Skin of body (tissue), 3 donors: ENCODE measurements at places on chromosomes 5 and 9. TPM values are rescaled to one million over a fixed set of nuclear protein-coding genes. Genes with fewer than 3 reads are reported as not detected.

DNA sequence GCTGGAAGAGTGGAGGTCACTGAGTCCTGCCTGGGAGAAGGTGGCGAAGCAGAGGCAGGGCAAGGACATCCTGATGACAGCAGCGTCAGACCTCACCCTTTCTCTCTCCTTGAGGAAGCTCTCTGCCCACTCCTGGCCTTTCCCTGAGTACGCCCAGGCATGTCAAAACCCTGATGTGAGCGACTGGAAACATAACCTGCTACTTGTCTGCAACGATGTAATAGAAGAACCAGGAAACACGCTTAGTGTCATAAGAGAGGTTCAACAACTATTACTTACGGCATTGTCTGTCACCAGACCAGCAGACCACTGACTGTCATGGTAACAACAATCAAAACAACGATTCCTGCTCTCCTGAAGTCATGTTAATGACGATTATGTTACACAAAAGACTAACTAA is 152.4 kb downstream of the ACTL7B start:
- DNase-seq: no peak

DNA sequence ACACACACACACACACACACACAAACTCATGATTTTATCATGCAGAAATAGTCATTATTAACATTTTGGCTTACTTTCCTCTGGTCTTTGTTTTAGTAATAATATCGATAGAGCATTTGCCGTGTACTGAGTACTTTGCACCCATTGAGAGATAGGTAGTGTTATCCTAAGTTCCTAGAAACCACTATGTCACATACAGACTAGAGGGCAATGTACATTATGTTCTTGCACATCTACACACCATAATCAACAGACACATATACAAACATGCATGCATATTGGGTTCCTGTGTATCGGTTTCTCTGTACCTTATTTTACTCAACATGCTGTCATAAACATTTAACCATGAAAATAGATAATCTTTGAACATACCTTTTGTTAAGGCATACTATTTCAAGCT is 45.7 kb downstream of the MAT2B start:
- no peak for DNase-seq

Gene FSTL4
- total RNA-seq: 0.69 TPM

DNA sequence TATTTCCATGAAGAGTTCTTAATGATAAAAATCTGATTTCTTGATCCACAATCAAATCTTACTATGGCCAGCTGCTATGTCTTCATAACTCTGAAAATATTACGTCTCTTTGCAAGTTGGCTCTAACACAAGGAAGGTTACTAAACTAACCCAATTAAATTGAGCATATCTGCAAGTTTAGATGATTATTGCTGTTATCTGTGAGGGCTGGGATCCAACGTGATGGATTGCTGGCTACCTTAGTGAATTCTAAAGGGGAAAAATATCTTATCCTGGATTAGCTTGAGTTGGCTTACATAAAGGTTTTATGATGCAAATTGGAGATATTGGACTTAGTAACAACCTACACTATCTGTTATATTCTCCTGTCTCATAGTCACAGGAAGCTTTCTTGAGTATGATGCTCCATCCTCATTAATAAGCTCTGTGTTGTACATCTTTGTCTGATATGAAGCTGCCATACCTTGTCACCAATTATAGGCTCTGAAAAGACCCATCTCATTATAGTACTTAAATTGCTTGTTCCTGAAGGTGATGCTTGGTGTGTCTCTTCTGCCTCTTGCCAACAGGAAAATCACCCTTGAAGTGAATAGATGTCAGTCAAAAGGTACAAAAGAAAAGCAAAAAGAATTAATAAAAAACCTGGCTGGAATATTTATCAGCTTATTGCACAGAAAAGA is 733.0 kb upstream of the MEF2C start:
- no peak for DNase-seq

Gene FOXD4L4
- total RNA-seq: 0.20 TPM

Gene HNRNPH1
- 851 TPM for total RNA-seq

Gene ADAMTSL1
- 37.1 TPM for total RNA-seq

DNA sequence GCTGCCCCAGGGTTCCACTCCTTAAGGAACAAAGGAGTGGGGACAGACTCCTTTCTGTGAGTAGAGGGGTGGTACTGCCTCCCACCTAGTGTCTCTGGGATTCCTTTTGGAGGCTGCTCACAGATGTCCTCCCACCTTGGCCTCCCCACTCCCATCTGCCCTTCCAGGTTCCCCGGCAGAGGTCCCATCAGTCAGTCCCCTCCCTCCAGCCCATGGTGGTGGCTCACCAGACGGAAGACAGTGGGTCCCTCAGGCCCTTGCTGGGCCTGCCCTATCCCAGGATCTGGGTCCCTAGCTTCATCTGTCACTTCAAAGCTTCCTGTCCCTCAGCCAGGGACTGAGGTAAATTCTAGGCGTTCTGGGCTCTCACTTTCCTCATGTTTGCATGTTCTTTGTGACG is 35.6 kb upstream of the NEK6 start:
- no peak for DNase-seq

- no peak for DNase-seq
These were observed 7.8 kb downstream of the IL6ST start for GRCh38 chr5:55986931-55987330.

DNA sequence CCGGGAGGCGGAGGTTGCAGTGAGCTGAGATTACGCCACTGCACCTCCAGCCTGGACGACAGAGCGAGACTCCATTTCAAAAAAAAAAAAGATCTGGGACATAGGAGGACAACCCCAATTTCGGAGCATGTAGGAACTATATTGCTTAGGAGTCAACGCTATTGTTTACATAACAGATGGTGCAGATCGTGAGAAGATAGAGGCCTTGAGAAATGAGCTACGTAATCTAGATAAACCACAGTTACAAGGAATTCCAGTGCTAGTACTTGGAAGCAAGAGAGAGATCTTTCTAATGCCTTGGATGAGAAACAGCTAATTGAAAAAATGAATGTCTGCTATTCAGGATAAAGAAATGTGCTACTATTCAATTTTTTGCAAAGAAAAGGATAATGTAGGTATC is 20.3 kb downstream of the TBC1D2 start:
- no peak for DNase-seq

- DNase-seq: no peak
These were observed 344.2 kb upstream of the SLC30A5 start for GRCh38 chr5:68749631-68750030.

- no peak for DNase-seq
These were observed 184.6 kb downstream of the AP3B1 start for GRCh38 chr5:78109891-78110324.
